ENCODE measurements at places on chromosomes 4 and X.

- no peak for DNase-seq
These were observed 68.8 kb downstream of the ZAR1 start for GRCh38 chr4:48558819-48559218.

- DNase-seq: peak; percentile 31
These were observed 127.8 kb downstream of the PHKA2 start for GRCh38 chrX:18855919-18856644.

DNA sequence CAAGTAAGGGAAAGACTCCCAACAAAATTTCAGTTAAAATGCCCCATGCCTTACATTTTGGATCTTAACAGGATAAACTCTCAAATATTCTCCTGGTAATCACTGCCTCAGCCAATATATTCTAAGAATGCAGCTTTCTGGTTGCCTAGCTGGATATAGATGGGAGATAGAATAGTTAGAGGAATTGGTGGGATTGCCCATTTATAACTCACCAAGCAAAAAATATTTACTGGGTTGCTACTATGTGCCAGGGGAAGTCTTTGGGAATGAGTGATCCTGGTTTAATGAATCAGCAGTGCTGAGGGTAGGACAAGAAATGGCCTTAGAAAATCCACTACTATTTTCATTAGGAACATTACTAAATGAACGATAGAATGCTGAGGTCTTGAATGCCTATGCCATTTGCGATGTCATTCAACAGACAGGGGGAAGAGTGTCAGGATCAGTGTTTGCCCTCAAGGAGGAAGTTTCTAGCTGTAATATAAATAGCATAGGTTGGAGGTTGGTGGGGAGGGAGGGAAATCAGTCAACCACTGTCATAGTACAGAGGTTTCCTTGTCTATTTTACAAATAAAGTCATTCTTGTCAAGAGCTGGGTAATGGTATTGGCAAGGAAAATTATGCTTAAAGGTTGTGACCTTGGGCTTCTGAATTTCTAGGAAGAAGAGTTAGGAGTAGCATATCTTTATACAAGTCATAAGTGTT, 63.5 kb downstream of the ENOPH1 start:
- no peak for DNase-seq

DNA sequence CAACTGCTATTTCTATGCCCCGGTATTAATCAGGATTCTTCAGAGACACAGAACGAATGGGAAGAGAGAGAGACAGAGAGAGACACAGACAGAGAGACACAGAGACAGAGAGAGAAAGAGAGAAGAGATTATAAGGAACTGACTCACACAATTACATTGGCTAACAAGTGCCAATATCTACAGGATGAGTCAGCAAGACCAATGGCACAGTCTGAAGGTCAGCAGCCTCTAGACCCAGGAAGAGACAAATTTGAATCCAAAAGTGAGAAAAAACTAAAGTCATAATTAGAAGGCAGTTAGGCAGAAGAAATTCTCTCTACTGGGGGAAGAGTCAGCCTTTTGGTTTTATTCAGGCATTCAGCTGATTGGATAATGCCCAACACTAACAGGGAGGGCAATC, 187.3 kb downstream of the MAB21L2 start:
- peak; percentile 12 for DNase-seq

DNA sequence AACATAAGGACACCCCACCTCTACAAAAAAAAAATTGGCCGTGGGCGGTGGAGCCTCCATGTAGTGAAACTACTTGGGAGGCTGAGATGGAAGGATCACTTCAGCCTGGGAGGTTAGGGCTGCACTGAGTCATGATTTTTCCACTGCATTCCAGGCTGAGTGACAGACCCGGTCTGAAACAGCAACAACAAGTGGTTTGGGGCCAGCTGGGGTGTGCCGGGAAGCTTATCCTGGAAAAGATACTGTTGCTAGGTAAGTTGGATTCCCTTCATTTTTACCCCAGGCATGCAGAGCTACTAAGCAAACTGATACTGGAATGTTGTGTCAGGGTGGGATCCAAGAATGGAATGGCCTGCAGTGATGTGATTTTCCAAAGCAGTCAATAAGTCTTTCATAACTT, 57.0 kb downstream of the XAGE2 start:
- DNase-seq: peak; percentile 23

DNA sequence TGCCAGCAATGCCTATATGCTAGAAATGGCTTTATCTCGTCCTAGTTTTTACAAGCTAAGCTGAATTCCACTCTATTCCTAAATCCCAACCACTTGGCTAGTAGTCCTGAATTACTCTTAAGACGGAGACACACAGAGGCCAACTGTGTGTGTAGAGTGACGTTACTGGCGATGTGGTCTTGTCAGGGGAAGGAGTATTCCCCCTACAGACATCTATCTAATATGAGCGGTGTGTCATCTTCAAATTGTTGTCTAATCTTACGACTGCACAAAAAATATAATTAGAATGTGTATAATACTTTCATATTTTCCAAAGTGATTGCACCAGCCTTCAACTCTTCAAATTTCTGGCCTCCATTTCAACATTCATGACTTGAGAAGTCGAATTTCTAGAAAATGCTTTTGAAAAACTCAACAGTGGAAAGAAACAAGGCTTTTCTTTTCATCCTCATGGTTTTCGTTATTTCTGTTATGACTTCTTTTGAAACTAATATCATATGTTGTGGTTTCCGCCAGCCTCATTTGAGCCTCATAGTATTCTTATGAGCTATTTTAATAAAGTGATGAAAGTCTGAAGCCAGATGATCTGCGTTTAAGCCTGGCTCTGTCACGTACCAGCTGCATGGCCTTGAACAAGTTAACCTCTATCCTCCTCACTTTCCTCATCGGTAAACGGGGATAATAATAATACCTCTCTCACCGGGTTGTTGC, 132.3 kb downstream of the SOWAHB start:
- DNase-seq: peak; percentile 86

- peak; percentile 55 for DNase-seq
These were observed 9.6 kb downstream of the DRP2 start for GRCh38 chrX:101229170-101229569.

DNA sequence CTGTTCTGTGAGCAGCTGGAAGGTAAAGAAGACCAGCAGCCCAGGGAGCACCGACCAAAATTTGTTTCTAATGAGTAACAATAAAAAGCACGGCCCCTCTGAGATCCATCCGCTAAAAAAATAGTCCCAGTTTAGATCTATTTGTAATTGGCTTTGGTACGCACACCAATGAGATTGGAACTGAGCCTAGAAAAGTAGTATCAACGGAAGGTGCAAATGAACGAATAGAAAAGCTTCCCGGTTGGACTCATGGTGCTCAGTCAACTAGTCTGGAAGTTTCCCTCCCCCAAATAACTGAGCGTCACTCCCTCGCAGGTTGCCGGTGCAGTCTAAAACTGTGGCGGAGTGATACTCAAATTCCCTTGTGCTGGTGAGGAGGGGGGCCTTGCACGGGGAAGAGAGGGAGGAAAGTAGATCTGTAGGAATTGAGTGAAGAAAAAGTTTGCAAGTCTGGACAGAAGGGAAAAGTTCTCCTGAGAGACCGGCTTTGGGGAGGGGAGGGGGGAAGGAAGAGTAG, at the start of gene COL4A5:
COL4A5 (plus strand) TSS at position 413 of the 517 bp plus-strand sequence. CDS start 288 bp downstream, outside the sequence.
- DNase-seq: peak; percentile 71

GRCh38 chrX:119477812-119478232, 9.6 kb downstream of the SLC25A5 start:
- peak; percentile 49 for DNase-seq

DNA sequence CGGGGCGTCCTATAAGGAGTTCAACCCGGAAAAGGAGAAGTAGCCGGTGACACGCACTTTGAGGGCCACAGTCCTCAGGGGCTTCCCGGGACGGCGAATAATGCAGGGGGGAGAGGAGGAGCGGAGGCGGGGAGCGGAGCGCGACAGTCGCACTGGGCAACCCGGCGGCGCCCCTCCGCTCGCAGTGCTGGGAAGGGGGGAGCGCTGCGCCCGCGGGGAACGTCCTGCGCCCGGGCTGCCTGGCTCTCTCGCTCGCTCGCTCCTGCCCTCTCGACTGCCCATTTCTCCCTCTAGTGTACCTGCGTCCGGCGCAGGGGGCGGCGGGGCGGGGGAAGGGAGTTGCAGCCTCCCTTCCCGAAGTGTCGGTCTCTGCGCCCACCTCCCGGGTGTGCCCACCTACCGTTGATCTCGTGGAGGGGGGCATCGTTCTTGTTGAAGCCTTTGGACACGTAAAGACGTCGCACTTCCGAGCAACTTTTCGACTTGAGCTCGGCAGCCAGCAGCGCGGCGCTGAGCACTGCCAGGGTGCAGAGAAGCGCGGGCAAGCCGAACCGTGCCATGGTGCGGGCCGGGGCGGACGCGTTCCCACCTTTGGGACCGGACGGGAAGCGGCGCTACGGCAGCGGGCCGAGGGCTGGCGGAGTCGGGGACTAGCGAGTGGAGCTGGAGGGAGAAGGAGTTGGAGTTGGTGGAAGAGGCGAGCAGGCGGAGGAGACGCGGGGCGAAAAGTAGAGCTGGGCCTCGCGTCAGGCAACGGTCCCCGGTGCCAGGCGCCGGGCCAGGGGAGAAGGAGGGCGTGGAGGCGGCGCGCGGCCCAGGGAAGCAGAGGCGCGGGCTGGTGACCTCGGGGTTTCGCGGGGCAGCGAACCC, 648 bp downstream of the GPC4 start:
- no peak for DNase-seq

- no peak for DNase-seq
These were observed 13.1 kb downstream of the SMAD1 start for GRCh38 chr4:145494666-145495270.

DNA sequence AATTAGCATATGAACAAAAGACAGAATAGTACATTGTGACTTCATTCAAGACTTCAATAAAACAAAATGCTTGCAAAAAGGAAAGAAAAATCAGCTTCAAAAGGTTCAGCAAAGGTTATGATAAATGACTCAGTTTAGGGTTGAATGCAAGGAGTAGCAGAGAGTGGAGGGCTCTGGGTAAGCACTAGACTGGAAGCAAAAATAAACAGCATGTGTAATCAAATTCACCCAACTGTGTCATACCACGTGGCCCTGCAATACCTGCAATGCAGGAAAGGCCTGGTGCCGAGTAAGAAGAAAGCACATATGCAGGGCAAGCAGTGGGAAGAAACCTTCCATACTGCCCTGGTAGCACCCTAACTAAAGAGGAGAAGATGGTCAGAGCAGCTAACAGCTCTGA, 88.7 kb downstream of the ATP11C start:
- DNase-seq: no peak

DNA sequence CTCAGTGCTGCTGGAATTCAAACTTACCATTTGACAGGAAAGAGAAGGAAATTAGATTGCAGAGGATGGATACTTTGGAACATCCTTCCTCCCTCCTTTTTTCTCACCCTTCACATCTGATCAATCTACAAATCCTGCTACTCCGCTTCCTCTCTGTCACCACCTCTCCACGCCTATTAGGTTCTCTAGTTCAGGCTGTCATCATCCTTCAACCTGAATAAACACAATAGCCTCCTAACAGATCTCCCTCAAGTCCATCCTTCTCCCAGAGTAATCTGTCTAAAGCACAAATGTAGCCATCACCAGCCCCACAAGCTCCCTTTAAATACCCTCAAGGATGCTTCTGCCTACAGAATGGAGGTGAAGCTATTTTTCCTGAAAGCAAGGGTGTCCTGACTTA, 20.0 kb upstream of the SLAIN2 start:
- no peak for DNase-seq

- DNase-seq: peak; percentile 38
These were observed 74.0 kb upstream of the PRSS48 start for GRCh38 chr4:151202851-151203455.

DNA sequence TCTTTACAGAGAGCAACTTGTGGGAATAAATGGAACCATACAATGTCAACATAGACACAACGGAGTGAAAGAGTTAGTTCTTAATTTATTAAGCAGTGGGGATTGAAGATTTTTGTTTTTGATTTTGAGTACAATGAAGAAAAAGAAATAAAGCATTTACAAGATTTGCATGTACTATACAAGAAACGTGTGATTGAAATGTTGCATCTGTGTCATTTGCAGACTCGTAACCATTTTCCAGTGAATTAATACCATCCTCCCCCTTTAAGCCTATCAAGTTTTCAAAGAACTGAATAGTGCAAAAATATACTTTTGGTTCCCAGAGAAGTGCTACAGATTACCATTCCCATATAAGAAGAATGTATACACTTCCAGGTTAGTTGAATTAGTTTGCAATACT, 8.6 kb upstream of the KDR start:
- DNase-seq: no peak

GRCh38 chr4:94545296-94545695, 93.6 kb downstream of the PDLIM5 start:
- DNase-seq: peak; percentile 57

DNA sequence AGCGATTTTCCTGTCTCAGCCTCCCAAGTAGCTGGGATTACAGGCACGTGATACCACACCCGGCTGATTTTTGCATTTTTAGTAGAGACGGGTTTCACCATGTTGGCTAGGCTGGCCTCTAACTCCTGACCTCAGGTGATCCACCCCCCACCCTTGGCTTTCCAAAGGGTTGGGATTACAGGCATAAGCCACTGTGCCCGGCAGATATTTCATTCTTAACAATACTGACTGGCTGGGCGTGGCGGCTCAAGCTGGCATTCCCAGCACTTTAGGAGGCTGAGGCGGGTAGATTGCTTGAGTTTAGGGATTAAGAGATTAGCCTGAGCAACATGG, 1.3 kb downstream of the PQBP1 start:
- DNase-seq: no peak

- no peak for DNase-seq
These were observed 31.1 kb upstream of the TBC1D14 start for GRCh38 chr4:6878451-6879059.

DNA sequence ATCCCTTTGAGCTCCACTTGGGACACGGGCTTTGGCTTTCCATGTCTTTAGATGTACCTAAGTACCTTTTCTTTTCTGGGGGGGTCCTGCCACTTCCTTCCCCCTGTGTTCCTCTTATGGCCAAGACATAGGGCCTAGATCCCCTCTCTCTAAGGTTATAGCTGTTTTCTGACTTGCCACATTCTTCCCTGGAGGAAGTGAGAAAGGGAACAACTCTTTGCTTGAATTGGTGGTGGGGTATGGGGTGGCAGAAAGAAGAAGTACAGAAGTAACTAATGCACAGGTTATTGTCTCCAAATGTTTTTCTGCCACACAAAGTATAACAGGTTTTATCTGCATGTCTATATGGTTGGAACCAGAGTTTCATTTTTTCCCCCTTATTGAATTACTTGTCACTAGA, 29.7 kb upstream of the DIPK2B start:
- DNase-seq: no peak

GRCh38 chr4:127624173-127624572, 8.6 kb upstream of the INTU start:
- no peak for DNase-seq

GRCh38 chr4:78665216-78665770, 110.9 kb upstream of the BMP2K start:
- no peak for DNase-seq

DNA sequence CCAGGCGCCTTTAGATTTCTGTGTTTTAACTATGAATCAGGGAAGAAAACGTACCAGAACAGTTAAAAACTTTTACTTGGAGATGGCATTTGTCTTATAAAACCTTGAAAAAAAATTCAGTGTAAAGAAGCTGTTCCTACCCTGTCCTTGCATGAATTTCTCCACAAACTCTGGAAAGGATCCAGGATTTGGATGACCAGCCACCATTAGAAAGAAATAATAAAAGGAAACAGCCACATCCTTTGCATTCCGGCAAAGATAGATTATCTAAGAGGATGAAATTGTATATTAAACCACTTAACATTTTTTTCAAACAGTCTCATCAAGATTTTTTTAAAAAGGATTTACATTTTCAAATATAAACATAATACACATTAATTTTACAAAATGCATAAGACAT, 10.6 kb downstream of the SULT1E1 start:
- DNase-seq: peak; percentile 6

- no peak for DNase-seq
These were observed 43.1 kb upstream of the UCP1 start for GRCh38 chr4:140611854-140612253.

- DNase-seq: no peak
These were observed 13.7 kb upstream of the TMSB4X start for GRCh38 chrX:12961196-12961718.

GRCh38 chr4:98672583-98673287, 14.3 kb upstream of the TSPAN5 start:
- no peak for DNase-seq
